BJ (cell line): ENCODE measurements at places on chromosomes 11 and 22. TPM values are rescaled to one million over a fixed set of nuclear protein-coding genes. Genes with fewer than 3 reads are reported as not detected.

ZNF202 gene
- polyA plus RNA-seq, result 7.4 and 8.9 TPM in 2 replicates

NXPE4 gene
- not detected in 2 replicates for polyA plus RNA-seq

MFRP gene
- polyA plus RNA-seq, result not detected in 2 replicates

BATF2 gene
- 1.1 and 1.5 TPM in 2 replicates for polyA plus RNA-seq

OSM gene
- polyA plus RNA-seq, result not detected in 2 replicates

GTPBP1 gene
- polyA plus RNA-seq, result 24.0 and 31.1 TPM in 2 replicates

MS4A12 gene
- polyA plus RNA-seq, result 0.10 TPM in 1 of 2 replicates, not detected in the other

WNT11 gene
- polyA plus RNA-seq, result 0.25 and 0.26 TPM in 2 replicates

OR51B2 gene
- not detected in 2 replicates for polyA plus RNA-seq

HORMAD2 gene
- not detected in 2 replicates for polyA plus RNA-seq

ZFP91 gene
- polyA plus RNA-seq, result 18.3 and 33.5 TPM in 2 replicates

COA4 gene
- 61.6 and 62.5 TPM in 2 replicates for polyA plus RNA-seq

TRPM5 gene
- not detected in 2 replicates for polyA plus RNA-seq

OR51G1 gene
- polyA plus RNA-seq, result not detected in 2 replicates

VPS37C gene
- polyA plus RNA-seq, result 8.9 and 17.5 TPM in 2 replicates

CCDC89 gene
- 0.85 and 1.1 TPM in 2 replicates for polyA plus RNA-seq

TMEM126A gene
- 27.7 and 57.5 TPM in 2 replicates for polyA plus RNA-seq

MMP12 gene
- 0.12 and 0.38 TPM in 2 replicates for polyA plus RNA-seq

GRCh38 chr11:23111527-23111926 lies 251.3 kb upstream of the CCDC179 start:
- DNase-seq, result no peak

- no peak for DNase-seq
These were observed 115.9 kb downstream of the FBXO7 start for GRCh38 chr22:32590556-32590955.

DNA sequence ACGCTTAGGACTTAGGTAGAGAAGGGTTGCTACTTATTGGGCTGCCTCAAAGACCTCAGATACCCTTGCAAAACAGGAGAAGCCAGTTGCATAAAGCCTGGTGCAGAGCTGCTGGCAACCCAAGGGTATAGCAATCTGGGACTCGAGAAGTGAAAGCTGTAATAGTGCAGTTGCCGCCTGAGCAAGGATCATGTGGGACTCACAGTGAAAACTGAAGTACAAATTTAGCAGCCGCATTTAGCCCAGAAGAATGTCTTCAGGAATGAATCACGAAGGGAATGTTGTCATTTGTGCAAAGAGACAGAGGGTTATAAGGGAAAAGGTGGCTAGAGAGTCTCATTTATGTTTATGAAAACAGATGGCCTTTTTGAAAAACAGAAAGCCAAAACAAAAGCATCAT lies 267.2 kb downstream of the TENM4 start:
- peak; percentile 47 for DNase-seq

- DNase-seq, result no peak
These were observed 72.9 kb upstream of the OR4C15 start for GRCh38 chr11:55481416-55481815.

GRCh38 chr22:37313376-37314314 lies 31.3 kb downstream of the CYTH4 start:
- DNase-seq, result no peak

GRCh38 chr22:47032956-47033647 lies 270.7 kb downstream of the TBC1D22A start:
- DNase-seq, result no peak

GRCh38 chr11:57619331-57619730 lies 21.8 kb downstream of the SERPING1 start:
- no peak for DNase-seq

DNA sequence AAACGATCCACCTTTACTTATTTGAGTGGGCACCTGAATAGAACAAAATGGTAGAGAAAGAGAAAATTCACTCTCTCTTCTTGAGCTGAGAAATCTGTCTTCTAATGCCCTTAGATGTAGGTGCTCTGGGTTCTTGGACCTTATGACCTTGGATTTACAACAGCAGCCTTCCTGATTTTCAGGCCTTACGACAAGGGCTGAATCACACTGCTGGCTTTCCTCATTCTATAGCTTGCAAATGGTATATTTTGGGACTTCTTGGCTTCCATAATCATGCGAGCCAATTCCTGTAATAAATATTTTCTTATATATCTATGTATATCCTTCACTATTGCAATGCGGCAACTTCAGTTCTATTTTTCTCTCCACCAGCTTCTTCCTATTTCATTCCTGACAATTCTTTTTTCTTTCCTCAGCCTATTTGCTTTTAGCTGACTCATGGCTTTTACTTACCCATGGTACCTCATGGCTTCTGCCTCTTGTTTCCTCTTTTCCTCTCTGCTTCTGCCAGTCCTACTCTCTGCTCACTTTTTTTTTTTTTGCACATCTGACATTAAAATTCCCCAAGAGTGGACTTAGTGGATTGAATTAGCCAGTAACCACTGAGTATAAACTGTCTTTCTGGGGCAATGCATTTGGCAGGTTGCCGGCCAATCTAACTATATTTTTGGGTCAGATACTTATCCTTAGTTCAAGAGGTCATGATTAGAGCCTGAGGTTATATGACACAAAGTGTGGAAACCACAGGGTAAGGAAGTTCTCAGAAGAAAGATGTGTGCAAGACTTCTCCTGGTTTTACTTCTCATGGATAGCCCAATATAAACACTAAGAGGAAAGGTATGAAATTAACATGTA lies 359.5 kb downstream of the TMEM135 start:
- no peak for DNase-seq

DNA sequence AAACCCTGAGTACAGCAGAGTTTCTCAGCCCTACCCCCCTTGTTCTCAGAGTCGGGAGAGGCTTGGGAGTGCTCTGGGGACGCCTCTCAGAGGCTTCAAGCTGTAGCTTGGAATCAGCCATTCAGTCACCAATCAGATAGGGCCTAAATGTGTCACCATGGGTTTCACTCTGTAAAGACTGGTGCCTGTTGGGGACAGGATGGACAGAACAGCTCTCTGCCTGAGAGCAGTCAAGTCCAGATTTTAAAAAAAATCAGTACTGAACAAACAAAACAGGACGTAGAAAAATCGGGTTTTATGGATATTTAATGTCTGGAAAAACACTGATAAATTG lies 1.3 kb downstream of the FADD start:
- DNase-seq, result no peak

DNA sequence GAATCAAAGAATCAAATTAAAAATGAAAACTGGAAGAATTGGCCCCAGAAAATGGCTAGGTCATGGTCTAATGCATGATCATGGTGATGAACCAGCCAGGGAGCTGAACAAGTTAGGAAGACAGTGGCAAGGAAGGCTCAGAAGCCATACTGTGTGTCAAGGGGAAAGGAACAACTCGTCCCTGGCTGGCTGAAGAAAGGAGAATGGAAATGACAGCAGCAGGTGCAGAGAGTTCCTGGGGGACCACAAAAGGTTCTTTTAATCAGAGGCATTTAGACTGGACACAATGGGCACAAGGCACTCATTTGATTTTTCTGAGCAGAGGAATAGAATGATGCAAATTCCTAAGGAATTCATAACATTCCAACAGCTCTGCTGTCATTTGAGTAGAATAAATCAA lies 209.9 kb downstream of the LARGE1 start:
- no peak for DNase-seq

DNA sequence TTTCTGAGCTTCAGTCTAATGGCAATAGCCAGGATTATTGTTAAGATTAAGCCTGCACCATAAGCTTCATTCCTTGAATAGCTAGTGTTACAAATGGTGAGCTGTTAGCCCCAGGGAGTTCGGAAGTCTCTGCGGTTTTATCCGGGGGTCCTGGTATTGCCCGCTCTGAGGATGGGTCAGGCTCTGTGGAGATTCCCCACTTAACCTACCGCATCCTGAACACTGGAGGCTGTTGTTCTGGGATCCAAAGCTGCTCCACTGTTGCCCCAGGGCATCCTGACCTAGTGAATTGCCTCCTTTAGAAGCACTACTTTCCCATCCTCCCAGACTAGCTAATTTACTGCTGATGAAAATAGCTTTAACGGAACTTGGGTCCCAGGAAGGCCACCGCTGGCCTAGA lies 14.5 kb upstream of the PEX26 start:
- DNase-seq, result no peak

DNA sequence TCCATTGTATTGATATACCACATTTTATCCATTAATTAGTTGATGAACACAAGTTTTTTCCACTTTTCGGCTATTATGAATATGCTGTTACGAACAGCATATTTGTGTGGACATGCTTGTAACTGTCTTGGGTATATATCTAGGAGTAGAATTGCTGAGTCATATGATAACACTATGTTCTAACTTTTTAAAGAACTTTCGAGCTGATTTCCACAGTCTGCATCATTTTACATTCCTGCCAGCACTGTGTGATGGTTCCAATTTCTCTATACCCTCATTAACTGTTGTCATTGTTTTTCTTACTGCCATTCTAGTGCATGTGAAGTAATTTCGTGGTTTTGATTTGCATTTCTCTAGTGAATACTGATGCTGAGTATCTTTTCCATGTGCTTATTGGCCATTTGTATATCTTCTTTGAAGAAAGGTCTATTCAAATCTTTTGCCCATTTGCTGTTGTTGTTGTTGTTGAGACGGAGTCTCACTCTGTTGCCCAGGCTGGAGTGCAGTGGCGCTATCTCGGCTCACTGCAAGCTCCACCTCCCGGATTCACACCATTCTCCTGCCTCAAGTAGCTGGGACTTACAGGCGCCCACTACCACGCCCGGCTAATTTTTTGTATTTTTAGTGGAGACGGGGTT lies 7.4 kb upstream of the RCE1 start:
- DNase-seq, result no peak

DNA sequence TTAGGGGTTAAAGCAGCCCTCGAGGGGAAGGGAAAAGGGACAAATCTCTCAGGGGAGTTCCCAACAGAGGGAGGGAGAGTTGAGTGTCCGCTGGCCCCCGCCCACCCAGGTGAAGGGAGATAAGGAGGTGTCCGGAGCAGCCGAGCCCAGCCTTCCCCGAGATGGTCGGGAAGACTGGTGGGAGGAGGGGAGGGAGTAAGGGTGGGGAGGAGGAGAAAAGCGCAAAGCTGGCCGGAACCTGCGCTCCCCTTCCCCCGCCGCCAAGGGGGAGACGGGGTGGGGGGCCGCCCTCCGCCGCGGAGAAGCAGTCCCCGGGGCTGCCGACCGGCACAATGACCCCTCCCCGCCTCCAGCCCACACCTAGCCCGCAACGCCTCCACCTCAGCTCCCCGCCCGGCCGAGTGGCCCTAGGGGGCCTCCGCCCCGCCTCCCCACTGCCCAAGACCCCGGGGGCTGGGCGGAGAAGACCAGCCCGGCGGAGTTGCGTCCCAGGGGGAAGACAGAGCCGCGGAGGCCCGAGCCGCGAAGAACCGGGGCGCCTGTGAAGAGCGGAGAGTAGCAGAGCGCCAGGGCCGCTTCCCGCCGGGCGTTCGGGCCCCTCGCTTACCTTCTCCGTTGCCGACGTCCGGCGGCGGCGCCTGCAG lies 479 bp downstream of the RSF1 start:
- no peak for DNase-seq

GRCh38 chr22:44214764-44215163 lies 34.0 kb downstream of the PARVG start:
- DNase-seq, result no peak

DNA sequence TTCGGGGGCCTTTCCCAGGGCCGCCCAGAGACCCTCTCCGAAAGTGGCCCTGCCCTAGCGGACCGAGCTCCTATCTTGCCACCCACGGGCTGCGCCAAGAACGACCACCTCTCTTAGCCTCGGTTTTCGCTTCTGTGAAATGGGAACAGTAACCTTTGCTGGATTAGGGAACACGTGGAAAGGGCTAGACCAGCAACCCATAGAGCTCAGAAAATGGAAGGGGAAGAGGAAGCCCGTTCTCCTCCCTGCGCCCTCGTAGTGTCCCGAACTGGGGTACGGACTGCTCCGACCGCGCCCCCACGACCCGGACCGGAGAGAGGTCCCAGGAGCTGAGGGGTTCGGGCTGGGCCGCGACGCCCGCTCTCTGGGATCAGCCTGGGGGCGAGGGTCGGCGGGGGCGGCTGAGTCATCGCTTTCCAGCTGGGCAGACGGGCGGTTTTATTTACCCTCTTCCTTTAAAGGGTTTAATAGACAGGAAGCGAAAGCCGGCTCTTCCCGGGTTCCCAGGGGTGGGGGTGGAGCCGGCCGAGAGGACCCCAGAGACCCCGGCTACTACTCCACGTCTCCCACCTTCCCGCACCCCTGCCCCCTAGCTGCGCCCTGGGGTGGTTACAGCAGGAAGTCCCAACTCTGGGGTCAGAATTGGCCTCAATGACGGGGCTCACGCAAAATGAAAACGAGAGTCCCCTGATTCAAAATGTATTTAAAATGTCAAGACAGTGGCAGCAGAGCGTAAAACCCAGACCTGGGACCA lies 907 bp upstream of the PHLDA2 start:
- DNase-seq, result no peak

DNA sequence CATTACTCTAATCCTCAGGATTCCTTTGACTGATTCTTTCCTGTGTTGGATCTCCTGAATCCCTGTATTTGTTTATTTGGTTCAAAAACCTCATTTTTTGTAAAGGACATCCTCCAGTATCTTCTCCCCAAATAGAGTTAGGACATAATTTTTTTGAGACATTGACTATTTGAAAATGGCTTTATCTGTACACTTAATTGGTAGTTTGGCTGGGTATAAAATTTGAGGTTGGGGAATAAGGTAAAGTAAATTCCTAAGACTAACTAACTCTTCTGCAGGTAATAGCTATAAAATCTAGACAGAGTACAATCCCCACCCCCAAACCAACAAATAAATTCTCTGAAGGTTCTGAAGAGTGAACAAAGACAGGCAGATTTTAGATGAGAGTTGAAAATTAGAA lies 114.4 kb downstream of the CTTN start:
- no peak for DNase-seq

DNA sequence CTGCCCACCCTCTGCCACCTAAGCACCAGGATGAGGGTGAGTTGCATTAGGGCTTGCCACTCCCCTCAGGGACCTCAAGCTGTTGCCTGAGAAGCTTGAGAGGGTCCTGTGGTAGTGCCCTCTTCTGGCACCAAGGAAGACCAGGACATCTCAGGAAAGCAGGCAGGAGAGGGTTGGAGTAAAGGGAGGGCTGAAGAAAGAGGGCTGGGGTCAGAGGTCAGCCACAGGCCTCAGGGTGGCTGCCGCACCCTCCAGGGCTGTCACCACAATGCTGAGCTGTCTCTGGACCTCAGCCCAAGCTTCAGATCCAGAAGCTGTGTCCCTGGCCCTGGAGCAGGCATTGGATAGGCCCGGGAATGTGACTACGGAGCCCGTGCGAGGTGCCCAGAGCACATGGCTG lies 4.1 kb downstream of the SAC3D1 start:
- DNase-seq, result no peak
